Erythroblast (primary cell): ENCODE measurements at places on chromosomes 5 and 9.

GRCh38 chr9:93656426-93657239, 80.2 kb downstream of the PHF2 start:
- DNase-seq = no peak

GRCh38 chr5:115022303-115022702, 147.4 kb downstream of the TRIM36 start:
- no peak for DNase-seq

DNA sequence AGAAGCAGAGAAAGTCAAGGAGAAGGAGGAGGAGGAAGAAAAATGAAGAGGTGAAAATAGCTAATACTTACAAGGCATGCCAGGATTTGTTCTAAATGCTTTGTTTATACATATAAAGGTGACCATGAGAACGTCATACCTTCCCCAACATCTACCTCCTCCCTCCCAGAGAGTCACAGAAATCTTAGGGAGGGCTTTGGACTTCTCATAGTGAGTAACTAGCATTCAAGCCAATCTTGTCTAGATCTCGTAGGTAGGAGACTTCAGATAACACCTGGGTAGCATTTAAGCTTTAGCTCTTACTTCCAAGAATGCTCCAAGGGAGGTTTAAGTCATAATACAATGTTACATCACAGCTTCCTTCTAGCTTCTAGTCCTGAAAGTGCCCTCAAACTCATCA, 36.5 kb upstream of the GPBP1 start:
- no peak for DNase-seq

GRCh38 chr5:88883836-88884607, 1.0 kb upstream of the MEF2C start:
- DNase-seq = peak; percentile 70

GRCh38 chr5:96321345-96321744, 111.7 kb downstream of the PCSK1 start:
- DNase-seq = no peak

DNA sequence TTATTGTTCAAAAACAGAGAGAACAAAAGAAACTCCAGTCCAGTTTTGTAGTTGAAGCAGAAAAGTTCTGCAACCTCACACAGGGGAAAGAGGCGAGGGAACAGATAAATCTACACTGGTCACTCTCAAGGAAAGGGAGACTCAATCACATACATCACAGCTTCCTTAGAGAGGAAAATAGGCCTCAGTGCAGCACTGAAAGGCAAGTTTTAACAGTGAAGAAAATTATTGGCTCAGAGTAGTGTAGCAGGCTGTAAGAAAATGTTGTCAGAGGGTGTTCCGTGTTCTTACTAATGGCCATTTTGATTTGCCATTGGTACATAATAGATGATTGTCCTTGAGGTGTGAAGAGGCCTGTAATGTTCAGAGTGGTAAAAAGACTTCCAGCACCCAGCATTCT, 530.0 kb upstream of the CDH6 start:
- DNase-seq = no peak

- no peak for DNase-seq
Observed at GRCh38 chr5:124132843-124133242, 613.6 kb downstream of the ZNF608 start.

GRCh38 chr9:126695701-126696400, 82.1 kb downstream of the LMX1B start:
- DNase-seq = no peak

DNA sequence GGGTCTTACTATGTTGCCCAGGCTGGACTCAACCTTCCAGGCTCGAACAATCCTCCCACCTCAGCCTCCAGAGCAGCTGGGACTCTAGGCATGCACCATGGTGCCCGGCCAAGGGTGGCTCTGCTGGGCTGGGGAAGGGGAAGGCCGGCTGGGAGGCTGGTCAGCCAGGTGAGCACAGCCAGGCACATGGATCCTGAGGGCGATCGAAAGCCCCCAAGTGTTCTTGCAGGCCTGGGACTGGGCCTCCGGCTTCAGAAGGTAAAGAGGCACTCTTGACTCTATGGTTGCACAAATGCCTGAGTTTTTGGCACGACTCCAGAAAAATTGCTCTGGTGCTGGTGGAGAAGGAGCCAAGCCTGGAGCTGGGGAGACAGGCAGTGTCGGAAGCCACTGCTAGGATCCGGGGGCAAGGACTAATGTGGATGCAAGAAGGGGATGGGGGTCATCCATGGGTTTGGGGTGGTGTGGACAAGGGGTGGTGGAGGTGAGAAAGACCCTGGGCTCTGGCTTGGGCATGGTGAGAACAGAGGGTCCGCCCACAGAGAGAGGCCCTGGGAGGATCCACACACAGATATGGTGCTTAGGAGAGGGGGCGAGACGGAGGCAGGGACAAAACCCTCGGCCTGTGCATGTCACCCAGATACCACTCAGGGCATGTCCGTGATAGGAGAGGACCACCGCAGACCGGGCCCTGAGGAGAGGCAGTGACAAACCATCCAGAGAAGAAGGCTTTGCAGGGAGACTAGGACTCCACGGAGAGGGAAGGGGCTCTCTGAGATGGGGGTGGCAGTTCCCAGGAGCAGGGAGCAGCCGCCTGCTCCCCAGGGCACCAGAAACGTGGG, 51.1 kb upstream of the COL5A1 start:
- DNase-seq = no peak

DNA sequence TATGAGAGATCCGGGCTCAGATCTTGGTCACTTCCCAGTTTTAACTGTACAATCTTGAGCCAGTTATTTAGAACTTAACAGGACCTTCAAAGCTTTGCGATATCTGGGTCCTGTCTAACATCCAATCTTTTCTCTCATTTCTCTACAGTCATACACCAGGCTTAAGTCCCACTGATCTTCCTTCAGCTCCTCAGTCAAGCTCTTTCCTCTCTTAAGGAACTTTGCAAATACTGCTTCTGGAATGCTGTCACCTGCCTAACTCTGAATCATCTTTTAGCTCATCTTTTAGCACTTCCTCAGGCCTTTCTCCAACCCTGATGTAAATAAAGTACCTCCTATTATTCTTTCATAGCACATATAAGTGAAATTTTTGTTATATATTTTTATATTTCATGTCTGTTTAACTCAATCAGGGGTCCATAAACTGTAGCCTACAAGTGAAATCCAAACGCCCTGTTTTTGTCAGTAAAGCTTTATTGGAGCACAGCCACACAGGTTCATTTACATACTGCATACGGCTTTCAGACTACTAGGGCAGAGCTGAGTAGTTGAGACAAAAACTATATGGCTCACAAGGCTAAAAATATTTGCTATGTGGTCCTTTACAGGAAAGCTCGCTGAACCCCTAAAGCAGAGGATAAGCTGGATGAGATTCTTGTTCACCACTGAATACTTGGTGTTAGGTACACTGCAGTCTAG, 63.5 kb downstream of the MEF2C start:
- DNase-seq = no peak

- no peak for DNase-seq
Observed at GRCh38 chr9:36924757-36925432, 109.2 kb downstream of the PAX5 start.

- DNase-seq = no peak
Observed at GRCh38 chr5:56432321-56432720, 199.2 kb upstream of the ANKRD55 start.

GRCh38 chr5:14615365-14615764, 33.8 kb downstream of the OTULINL start:
- DNase-seq = no peak

- DNase-seq = no peak
Observed at GRCh38 chr5:141957367-141957996, 520 bp downstream of the PCDH12 start.

DNA sequence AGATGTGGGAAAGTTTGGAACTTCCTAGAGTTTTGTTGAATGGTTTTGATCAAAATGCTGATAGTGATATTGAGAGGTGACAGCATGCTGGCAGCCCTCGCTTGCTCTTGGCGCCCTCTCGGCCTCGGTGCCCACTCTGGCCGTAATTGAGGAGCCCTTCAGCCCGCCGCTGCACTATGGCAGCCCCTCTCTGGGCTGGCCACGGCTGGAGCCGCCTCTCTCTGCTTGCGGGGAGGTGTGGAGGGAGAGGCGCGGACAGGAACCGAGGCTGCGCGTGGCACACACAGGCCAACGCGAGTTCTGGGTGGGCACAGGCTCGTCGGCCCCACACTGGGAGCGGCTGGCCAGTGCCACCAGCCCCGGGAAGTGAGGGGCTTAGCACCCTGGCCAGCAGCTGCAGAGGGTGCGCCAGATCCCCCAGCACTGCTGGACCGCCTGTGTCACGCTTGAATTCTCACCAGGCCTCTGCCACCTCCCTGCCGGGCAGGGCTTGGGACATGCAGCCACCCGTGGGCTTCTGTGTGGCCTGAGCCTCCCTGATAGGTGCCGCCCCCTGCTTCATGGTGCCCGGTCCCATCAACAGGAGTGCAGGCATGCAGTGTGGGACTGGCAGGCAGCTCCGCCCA, 488.5 kb downstream of the CYLC2 start:
- no peak for DNase-seq
